ENCODE measurements at places on chromosomes 6 and 20.

GRCh38 chr20:34553366-34553867, 5.1 kb upstream of the MAP1LC3A start:
- peaks cover under 1% of the 10 kb centered on the region for H3K27me3 ChIP-seq
- no peak overlapping the region for H3K27ac ChIP-seq
- H3K4me1 ChIP-seq = peaks cover 5% of the 10 kb centered on the region
- H3K4me3 ChIP-seq = no peak overlapping the region
- H3K36me3 ChIP-seq = no peaks in the 10 kb centered on the region
- DNase-seq = no peak

DNA sequence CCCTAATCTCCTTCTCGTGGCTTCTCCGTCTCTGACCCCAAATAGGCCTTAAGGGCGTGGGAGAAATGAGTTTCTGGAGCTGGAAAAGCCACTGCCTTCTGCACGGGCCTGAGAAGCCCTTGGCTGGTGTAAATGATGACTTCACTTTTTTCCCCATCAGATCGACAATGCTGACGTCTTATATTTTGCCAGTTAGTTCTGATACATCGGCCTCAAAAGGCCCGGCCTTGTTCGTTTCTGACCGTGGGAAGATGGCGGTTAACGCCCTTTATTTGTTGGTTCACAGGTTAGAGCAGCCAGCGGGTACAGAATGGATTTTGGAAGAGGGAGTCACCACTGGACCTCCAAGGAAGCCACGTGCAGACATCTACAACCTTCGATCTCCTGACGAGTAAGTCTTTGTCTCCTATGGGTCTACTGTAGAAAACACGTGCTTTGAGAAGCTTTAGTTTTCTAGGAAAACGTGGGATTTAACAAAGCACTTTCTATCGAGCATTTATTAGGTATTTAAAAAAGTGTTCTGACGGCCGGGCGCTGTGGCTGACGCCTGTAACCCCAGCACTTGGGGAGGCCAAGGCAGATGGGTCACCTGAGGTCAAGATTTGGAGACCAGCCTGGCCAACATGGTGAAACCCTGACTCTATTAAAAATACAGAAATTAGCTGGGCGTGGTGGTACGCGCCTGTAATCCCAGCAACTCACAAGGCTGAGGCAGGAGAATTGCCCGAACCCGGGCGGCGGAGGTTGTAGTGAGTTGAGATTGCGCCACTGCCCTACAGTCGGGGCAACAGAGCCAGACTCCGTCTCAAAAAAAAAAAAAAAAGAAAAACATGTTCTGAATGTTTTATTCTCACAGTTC, 1.2 kb upstream of the ZNFX1 start:
- peak overlapping the region; percentile 92 for H3K4me3 ChIP-seq
- DNase-seq = no peak
- no peaks in the 10 kb centered on the region for H3K27me3 ChIP-seq
- peaks cover 80% of the 10 kb centered on the region for H3K36me3 ChIP-seq

GRCh38 chr20:22942742-22943141, 92.4 kb upstream of the SSTR4 start:
- H3K4me1 ChIP-seq = no peaks in the 10 kb centered on the region
- no peak overlapping the region for H3K4me3 ChIP-seq
- no peaks in the 10 kb centered on the region for H3K27me3 ChIP-seq
- no peak for DNase-seq

DNA sequence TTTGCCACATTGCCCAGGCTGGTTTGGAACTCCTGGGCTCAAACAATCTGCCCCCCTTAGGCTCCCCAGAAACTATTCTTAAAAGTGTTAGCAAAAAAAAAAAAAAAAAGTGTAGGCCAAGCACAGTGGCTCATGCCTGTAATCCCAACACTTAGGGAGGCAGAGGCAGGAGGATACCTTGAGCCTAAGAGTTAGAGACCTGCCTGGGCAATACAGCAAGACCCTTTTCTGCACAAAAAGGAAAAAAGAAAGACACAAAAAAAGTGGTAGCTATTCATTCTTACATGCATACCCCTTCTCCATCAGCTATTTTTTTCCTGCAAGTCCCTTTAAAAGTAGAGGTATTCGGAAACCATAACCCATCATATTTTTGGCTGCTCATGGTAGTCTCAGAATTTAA, 3.2 kb upstream of the SRPK1 start:
- H3K36me3 ChIP-seq = peaks cover 5% of the 10 kb centered on the region
- DNase-seq = no peak
- H3K4me3 ChIP-seq = no peak overlapping the region
- H3K4me1 ChIP-seq = peaks cover 16% of the 10 kb centered on the region
- no peak overlapping the region for H3K27ac ChIP-seq
- no peaks in the 10 kb centered on the region for H3K27me3 ChIP-seq

DNA sequence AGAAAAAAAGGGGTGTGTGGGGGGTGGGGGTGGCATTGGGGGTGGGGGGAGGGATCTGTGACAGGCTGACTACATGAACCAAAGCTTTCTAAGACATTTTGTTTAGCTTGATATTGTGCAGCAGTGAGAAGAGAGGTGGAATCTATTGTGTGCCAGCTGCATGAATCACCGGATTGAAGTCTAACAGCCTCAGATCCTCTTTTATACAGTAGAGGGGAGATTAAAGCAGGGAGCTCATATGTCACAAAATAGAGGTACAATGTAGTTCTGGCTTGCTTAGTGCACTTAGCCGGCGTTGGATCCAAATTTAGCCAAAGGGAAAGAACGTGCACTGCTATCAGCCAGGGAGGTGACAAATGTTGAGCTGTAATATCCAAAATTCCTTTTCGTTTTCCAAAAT, 404.2 kb upstream of the CITED2 start:
- no peak for DNase-seq
- H3K4me1 ChIP-seq = no peaks in the 10 kb centered on the region
- no peaks in the 10 kb centered on the region for H3K36me3 ChIP-seq
- no peak overlapping the region for H3K4me3 ChIP-seq
- peaks cover 7% of the 10 kb centered on the region for H3K27me3 ChIP-seq
- no peak overlapping the region for H3K27ac ChIP-seq

- no peak overlapping the region for H3K27ac ChIP-seq
- DNase-seq = no peak
- H3K27me3 ChIP-seq = no peaks in the 10 kb centered on the region
- H3K36me3 ChIP-seq = peaks cover 27% of the 10 kb centered on the region
- H3K4me3 ChIP-seq = no peak overlapping the region
These were observed 10.3 kb downstream of the TOP1 start for GRCh38 chr20:41038878-41039404.

- no peak overlapping the region for H3K4me3 ChIP-seq
- DNase-seq = no peak
- peak overlapping the region; percentile 37 for H3K27ac ChIP-seq
- no peaks in the 10 kb centered on the region for H3K27me3 ChIP-seq
- H3K36me3 ChIP-seq = peaks cover 53% of the 10 kb centered on the region
These were observed 62.3 kb downstream of the STK4 start for GRCh38 chr20:45028424-45029136.

DNA sequence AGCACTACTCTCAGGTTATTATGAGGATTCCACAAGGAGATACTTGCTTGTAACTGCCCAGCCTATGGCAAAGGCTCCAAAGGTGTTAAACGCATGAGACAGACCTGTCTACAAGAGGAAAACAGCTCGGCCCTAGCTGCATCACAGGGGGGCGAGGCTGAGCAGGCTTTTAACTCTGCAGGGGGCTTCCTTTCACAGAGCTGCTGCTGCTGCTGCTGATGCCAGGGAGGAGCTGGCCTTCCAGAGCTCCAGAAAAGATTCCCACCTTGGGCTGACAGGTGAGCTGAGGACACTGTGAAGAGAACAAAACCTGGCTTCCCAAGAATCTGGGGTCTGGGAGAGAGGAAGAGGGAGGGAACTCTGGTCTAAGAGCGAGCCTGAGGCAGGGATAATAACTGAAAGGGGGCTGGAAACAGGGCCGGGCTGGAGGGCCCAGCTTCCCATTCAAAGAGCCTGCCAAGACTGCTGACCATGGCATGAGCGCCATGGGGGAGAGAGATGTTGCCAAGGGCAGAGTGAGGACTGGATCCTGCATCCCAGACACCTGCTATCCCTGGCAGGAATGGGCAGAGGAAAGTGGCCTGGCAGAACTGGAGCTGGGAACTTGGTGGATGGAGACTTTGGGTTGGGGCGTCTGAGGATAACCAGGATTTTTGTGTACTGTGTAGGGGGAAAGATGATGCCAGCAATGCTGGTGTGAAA, 211.1 kb upstream of the LRFN2 start:
- DNase-seq = no peak
- H3K4me3 ChIP-seq = no peak overlapping the region
- no peaks in the 10 kb centered on the region for H3K36me3 ChIP-seq
- peak overlapping the region; percentile 44 for H3K27ac ChIP-seq
- H3K4me1 ChIP-seq = peaks cover 19% of the 10 kb centered on the region

DNA sequence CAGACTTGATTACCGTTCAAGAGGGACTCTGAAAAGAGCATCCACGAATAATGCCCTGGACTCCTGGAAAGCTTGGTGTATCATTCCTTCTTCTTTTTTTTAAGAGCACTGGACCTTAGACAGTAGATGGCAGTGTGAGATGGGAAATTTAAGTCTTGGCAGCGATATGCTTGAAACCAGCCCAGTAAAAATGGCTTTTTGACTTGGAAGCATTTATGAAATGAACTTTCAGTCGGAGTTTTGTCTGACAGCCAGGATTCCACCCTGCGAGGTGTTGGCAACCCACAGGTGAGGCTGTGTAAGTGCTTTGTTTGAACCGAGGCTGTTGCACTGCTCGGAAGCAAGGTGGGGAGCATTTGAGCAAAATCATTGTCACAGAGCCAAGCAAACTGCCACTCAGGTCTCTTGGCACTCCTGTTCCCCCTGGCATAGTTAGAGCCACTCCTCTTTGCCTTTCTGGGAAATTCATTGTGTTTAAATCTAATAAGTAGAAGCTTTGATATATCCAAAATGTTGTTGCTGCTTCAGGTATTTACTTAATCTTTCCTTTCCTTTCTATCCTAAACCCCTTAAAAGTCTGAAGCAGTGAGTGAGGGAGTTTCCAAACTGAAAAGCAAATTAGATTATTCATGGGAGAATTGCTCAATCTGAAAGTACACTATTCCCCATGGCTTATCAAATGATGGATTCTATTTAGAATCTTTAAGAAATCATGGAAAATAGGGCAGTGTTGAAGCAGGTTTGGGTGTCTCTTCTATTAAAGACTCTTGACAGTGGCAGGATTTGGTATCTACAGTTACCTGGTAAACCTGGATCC, 272.8 kb upstream of the SLC35B3 start:
- DNase-seq = no peak
- no peaks in the 10 kb centered on the region for H3K4me1 ChIP-seq
- no peak overlapping the region for H3K4me3 ChIP-seq
- no peaks in the 10 kb centered on the region for H3K36me3 ChIP-seq
- H3K27ac ChIP-seq = no peak overlapping the region

DNA sequence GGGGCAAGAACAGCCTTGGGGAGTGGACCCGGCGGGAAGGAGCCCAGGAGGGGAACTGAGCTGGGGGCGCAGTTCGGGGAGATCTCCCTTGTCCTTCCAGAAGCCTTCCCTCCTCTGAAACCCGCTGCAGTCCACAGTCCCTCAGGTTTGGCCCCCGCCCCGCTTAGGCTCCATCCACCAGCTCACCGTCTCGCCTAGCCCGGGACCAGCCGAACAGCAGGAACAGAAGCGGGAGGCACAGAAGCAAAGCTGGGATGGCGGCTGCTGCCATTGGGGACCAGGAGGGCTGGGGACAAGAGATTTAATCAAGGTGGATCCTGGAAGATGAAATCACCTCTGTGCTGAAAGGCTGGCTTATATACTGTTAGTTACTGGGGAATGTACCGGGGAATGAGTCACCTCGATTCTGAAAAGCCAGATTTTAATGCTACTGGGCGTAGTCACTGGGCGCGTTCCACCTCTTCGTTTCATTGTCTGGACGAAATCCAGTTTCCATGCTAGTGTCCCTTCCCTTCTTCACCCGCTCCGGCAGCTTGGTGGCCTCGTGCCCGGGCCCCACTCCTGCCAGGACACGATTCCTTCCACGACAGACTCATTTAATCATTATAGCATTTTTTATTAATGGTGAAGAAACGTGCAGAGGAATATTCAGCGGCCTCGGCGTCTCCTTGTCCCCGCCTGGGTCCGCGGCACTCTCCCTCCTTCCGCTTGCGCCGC, at the start of gene RAET1L:
RAET1L (minus strand) TSS at position 332 of the 717 bp plus-strand sequence; CDS start at position 271, 61 bp downstream.
- DNase-seq = no peak
- H3K27me3 ChIP-seq = peaks cover 60% of the 10 kb centered on the region
- no peaks in the 10 kb centered on the region for H3K36me3 ChIP-seq
- H3K4me1 ChIP-seq = peaks cover 55% of the 10 kb centered on the region
- no peak within 1 kb of the TSS for H3K27ac ChIP-seq

DNA sequence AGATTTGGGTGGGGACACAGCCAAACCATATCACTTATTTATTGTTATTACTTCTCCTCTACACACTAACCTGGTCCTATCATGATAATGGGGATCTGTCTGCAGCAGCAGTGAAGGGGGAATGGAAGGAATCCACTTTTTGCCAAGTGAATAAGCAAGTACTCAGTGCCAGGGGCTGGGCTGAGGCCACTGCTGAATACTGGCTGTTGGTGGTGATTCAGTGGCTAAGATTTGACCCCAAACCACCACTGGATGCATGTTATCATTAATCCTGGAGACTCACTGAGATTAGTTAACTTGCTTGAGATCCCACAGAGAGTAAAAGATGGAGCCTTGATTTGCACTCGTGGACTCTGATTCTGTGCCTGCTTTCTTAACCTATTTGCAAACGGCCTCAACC, 127.7 kb downstream of the TSHZ2 start:
- DNase-seq = no peak
- H3K27ac ChIP-seq = no peak overlapping the region
- no peaks in the 10 kb centered on the region for H3K36me3 ChIP-seq
- no peak overlapping the region for H3K4me3 ChIP-seq

DNA sequence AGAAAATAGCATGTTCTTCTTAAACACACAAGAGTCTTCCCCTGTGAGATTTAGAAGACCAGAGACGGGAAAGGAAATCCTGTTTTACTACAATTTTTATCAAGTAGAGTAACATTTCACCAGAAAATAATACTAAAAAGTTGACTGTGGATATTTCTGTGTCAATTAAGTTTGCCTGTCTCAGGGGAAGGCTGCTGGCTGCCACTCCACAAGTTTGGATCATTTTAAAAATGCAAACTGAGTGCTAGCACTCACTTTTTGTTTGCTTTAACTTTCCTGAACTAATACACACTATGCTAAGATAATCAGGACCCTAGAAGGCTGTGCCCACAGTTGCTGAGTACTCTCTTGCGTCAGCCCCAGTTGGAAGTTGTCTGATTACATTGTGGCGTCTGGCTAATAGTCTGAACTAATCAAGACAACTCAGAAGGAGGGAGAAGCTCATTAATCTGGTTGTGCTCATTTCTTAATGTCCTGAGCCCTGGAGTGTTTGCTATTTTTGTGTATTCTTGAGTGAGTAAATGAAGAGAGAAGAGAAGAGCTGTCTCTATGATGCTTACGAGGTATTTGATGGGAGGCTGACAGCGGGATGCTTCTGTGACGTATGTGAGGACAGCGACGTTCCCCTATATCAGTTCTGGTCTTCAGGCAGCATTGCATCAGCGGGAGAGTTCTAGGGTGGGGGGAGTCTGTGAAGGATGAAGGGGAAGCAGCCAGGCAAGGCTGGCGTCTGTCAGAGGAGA, 664.2 kb downstream of the QKI start:
- H3K4me3 ChIP-seq = no peak overlapping the region
- no peak overlapping the region for H3K27ac ChIP-seq
- H3K4me1 ChIP-seq = peaks cover 10% of the 10 kb centered on the region
- DNase-seq = no peak
- H3K36me3 ChIP-seq = no peaks in the 10 kb centered on the region
- peaks cover 17% of the 10 kb centered on the region for H3K27me3 ChIP-seq

GRCh38 chr20:64090165-64090564, 6.0 kb upstream of the LKAAEAR1 start:
- peaks cover 9% of the 10 kb centered on the region for H3K27me3 ChIP-seq
- H3K27ac ChIP-seq = no peak overlapping the region
- H3K4me3 ChIP-seq = no peak overlapping the region
- H3K36me3 ChIP-seq = peaks cover 3% of the 10 kb centered on the region

- no peak for DNase-seq
- H3K27ac ChIP-seq = no peak overlapping the region
- H3K4me1 ChIP-seq = peaks cover 2% of the 10 kb centered on the region
- no peak overlapping the region for H3K4me3 ChIP-seq
These were observed 280.6 kb downstream of the SLC35F1 start for GRCh38 chr6:118187568-118188164.

Data from stimulated activated naive B cell treated with anti-CD40 and anti-IgM and Interleukin-4, amounts not matched to agents 10 μg/mL and 1 μg/mL and 100 μg/mL, for 72 hours (primary cell).